ENCODE measurements at places on chromosomes 16 and 17.

- DNase-seq = no peak
Observed at GRCh38 chr17:45575126-45575885, 84.8 kb upstream of the PLEKHM1 start.

DNA sequence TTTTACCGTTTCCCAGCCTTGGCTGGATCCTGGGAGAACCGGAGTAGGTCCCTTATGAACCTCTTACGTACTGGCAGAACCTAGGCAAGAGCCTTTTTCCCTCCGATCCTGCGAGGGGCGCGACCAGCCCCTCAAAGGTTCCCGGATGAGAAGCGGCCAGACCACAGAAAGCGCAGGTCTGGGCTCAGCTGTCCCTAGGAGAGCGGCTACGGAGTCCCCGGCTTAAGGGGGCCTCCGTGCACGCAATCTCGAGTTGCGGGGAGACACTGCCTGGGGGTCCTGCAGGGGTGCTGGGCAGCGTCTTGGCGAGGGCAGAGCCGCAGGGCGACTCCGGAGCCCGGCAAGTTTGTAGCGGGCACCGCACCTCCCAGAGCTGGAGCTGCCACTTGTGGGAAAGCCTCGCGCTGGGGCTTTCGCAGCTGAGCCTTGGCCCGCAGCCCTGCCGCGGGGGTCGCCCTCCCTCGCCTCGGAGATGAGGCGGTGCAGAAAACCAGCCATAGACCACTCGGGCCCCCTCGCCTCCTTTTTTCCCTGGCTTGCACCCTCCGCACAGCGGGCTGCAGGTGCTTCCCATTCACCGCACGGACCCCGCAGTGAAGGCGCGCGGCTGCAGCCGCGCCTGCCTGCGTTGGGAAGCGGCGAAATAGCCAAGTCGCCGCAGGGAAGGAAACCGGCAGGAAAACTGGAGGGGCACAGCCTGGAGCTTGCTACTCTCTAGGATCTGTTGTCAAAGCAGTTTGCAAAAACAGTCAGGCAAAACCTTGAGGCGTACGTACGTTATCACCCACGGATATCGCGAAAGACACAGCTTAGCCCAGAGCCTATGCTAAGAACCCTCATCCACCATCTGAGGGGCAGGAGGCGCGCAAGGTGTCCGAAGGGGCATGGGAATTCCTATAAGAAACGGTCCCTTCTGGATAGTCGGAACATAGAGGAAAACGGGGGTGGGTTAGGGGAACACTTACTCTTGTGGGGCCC is 834 bp downstream of the CDH8 start:
- no peak for DNase-seq

- DNase-seq = no peak
Observed at GRCh38 chr17:74295625-74296547, 21.9 kb downstream of the DNAI2 start.

DNA sequence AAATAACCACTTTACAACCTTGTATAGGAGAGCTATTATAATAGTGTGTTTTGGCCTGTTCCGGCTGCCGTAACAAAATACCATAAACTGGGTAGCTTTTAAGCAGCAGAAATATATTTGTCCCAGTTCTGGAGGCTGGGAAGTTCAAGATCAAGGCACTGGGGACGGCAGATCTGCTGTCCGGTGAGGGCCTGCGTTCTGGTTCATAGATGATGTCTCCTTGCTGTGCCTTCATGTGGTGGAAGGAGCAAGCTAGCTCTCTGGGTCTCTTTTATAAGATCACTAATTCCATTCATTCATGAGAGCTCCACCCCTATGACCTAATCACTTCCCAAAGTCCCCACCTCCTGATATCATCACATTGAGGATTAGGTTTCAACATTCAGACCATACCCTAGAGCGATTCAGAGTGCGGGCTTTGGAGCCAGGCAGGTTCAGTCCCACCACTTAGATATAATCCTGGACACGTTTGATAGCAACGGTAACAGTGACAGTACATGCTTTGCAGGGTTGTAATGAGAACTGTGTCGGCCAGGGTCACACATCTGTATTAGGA is 76.2 kb upstream of the ZFHX3 start:
- no peak for DNase-seq

- no peak for DNase-seq
Observed at GRCh38 chr17:70493277-70493874, 324.0 kb downstream of the KCNJ2 start.

DNA sequence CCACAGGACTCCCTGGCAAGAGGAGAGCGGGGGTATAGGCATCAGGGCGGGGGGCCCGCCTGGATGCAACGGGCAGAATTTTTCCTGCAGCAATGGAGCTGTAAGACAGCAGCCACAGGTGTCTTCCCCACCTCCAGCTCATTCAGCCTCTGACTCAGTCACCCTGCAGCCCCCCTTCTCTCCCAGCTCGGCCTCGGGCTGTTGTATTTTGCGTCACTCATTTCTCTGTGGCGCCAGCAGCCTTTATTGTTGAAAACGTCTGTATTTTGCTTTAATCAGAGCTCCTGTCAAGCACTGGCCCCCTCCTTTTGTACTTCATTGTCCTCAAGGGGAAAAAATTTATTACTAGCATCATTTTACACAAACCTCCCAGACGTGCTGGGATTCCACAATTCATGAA is 117.7 kb downstream of the WSCD1 start:
- DNase-seq = no peak

GRCh38 chr16:26569793-26570192 is 496.9 kb upstream of the C16orf82 start:
- DNase-seq = no peak

DNA sequence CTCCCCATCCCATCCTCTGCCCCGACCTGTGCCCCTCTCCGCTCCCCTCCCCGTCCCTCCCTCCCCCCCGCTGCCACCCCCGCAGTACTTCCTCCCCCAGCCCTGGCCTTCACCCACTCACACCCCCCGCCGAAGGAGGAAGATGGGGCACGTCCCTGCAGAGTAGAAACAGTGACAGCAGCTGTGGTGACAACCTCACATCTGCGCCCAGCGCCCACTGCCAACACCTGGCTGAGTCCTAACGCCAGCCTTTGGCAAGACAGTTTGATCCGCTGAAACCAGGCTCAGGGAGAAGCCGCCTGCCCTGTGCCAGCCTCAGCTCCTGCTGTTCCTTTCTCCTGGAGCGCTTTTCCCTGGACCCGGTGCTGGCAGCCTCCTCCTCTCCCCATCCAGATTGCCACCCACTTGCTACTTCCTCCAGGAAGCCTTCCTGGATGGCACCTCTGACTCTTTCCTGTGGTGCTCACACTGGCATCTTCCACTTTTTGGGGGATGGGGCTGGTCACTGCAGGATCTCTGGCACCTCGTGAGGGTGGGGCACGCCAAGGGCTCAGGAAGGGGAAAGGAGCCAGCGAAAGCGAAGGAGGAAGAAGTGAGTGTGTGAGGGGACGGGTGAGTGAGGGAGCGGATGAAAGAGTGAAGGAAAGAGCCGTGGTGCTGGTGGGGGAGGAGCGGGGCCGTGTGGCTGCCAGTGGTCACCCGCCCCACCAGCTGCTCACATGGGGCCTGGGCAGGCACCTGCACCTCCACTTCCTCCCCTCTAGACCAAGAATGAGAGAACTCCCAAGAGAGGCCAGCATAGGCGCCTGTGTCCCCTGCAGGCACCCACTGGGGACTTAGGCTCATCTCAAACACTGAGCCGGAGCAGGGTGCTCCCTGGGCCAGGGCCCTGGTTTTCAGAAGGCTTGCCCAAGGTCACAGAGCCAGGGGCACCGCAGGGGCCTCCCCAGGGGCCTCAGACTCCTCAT is 27.0 kb downstream of the ZFPM1 start:
- DNase-seq = peak; percentile 50

DNA sequence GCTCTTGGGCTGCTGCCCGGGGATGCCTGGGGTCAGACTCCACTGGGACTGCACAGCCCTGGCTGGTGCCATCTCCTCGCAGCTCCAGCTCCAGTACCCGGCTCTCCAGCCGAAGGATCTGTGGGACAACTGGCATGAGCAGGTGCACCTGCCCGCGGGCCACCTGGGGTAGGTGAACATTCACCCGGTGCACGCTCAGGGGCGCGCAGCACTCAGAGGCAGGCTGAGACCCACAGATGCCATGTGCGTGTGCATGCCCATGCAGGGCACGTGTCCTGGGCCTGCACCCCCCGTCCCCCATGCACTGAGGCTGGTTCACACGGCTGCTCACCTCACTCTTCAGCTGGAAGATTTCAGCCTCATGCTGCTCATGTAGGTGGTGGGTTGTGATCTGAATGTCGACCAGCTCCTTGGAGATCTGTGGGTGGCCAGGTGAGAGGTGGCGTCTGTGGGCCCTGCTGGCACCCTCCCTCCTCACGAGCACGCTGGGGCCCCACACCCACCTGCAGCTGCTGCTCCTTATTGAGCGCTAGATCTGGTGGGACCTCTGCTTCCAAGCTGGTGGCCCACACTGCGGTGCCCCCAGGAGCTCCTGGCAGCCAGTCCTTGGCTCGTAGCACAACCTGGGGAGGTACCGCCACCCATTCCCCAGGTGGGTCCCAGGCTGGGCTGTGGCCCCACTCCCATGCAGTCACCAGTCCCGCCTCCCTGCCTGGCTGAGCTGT is 618 bp downstream of the CCDC78 start:
- DNase-seq = no peak

DNA sequence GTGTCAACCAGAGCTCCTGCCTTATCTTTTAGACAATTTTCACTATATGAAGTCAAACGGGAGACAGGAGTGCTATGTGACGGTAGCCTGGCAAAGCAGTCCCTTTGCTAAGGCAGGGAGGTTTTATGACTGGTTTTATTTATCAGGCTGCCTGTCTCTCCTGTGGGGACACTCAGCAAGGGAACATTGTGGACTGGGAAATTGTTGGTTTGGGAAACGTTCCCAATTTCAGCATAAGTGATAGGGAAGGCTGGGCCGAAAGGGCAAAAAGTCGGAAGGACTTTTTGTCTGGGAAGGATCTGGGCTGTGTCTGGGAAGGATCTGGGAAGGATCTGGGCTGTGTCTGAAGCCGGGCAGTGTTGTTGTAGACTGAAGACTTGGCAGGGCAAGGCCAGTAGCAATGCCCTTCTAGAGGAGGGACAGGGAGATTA is 211.2 kb downstream of the PARN start:
- DNase-seq = no peak

DNA sequence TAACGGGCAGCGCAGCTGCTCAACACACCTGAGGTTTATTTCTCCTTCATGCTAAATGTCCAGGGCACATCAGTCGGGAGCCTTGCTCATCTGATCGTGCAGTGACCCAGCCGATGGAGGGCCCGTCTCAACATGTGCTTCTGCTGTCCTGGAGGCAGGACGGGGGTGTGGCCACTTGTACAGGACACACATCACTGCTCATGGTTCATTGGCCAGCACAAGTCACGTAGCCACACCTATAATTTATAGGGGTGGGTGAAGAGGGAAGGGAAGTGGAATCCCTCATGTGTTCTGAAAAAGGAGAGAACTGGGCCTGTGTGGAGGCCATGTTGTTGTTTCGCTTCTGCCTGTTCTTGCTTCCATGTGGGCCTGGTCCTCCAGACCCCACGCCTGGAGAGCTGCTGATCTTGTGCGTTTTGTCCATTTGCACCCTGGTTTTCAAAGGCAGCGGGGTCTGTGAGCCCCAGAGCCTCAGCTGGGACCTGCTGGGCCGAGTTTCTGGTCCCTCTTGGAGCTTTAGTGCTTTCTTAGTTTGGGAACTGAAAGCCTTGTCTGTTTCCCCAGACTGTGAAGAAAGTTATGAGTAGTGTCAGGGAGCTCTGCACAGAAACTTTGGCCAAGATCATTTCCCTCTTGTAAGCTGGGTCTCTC is 60.5 kb downstream of the CMIP start:
- DNase-seq = no peak

DNA sequence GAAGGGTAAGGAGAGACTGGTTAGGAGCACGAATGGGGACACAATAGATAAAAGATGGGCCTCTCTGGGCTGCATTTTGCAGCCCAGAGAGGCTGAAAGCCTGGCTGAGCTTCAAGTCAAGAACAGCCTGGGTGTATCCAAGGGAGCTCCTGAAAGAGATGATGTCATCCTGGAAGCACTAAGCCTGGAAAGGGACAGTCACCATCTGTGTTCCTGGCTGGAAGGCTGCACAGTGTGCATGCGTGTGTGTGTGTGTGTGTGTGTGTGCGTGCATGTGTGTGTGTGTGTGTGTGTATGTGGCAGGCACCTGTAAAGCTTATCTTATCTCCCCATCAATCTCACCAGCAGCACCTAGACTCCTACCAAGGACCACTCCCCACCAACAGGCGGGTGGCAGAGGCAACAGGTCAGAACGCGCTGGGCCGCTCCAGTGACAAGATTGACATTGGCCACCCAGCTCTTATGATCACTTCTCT is 44.1 kb downstream of the COG7 start:
- no peak for DNase-seq

DNA sequence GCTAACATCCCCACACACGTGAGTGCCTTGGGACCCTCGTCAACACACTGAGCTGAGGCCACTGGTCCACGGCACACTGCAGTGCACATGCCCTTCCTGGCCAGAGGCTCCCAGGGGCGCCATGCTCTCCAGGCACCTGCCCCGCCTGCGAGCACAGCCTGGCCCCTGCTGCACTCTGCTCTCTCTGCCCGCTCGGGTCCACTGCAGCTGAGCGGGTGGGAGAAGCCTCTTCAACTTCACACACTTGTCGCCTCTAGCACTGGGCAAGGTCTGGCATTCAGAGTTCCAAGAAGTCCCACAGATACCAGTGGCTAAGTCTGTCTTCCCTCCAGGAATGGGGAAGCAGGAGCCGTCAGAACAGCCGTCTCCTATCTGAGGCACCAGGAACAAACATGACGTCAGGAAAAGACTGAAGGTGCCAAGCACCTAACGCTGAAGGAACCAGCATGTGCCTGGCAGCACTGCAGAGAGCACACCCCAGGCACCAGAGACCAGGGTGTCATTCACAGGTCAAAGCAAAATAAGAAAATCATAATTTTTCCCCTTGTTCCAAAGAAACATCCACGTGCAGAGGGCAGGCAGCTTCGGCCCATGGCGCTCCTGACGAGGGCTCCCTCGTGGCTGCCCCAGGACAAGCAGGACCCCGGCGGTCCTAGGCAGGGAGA is 82.9 kb downstream of the ZNF778 start:
- DNase-seq = no peak

DNA sequence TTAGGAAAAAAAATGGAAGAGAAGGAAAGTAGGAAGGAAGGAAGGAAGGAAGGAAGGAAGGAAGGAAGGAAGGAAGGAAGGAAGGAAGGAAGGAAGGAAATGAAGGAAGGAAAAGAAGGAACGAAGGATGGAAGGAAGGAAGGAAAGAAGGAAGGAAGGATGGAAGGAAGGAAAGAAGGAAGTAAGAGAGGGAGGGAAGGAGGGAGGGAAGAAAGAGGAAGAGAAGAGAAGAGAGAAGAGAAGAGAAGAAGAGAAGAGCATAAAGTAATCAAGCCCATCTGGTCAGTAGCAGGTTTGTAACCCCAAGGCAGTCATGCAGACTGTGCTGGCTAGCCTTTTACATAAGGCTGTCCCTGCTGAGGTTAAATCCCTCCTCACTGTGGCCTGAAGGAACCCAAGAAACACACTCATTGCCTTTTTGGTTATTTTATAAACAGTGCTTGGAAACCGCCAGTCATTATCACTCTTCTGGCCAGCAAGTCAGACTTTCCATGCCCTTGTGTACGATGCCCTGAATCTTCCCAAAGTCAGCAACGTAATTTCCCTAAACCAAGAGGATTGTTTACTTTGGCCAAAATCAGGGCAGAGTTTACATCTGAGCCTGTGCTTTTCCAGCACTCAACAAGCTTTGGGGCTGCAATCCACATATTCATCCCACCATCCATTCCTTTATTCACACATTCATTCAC is 409.6 kb upstream of the MAF start:
- DNase-seq = no peak

GRCh38 chr16:75052481-75053202 is 53.8 kb downstream of the ZNRF1 start:
- DNase-seq = no peak

All from activated CD8-positive, alpha-beta memory T cell treated with anti-CD3 and anti-CD28 coated beads, Interleukin-2, amount 50 U/mL, for 4 hours (primary cell).